ENCODE measurements at places on chromosomes 3 and 15.

DNA sequence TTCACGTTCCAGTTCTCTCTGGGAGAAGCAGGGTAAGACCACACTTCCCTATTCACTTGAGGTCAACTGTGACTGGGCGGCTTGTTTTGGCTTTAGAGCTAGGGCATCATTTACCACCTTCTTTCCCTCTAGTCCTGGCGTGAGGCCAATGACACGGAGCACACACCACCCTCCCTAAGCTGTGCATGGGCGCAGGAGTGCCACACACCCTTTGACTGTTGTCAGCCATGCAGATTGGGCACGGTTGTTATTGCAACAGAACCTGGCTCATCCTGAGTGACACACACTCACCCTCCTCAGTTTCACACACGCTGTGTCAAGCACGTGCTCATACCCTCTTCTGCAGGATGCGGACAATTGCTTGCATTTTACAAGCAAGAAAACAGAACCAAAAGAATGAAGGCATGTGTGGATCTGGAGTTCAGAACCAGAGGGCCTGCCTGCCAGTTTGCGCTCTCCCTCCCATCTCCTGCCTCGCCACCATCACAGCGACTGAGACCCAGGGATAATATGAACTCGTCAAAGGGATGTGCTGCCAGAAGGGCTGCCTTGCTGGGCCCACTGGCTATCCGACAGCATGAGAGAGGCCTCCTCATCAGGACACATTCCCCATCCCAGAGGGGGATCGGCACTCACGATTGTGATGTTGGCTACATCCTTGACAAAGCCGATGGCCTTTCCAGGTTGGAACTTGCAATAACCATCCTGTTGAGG, 17.6 kb downstream of the CTSH start:
- DNase-seq, result no peak

GRCh38 chr15:88835119-88835518, 31.9 kb downstream of the ACAN start:
- DNase-seq, result no peak

- DNase-seq, result no peak
Measured at GRCh38 chr3:8460815-8461456, 40.7 kb upstream of the LMCD1 start.

GRCh38 chr15:59298225-59298853, 74.3 kb downstream of the MYO1E start:
- DNase-seq, result peak; percentile 74

GRCh38 chr15:70025413-70026296, 72.1 kb downstream of the TLE3 start:
- no peak for DNase-seq

GRCh38 chr3:122577409-122578031, at the start of gene PARP15:
Gene PARP15, plus strand, starts transcription at chr3:122577650. Its CDS starts 18 bp downstream, at chr3:122577668.
- peak; percentile 67 for DNase-seq

DNA sequence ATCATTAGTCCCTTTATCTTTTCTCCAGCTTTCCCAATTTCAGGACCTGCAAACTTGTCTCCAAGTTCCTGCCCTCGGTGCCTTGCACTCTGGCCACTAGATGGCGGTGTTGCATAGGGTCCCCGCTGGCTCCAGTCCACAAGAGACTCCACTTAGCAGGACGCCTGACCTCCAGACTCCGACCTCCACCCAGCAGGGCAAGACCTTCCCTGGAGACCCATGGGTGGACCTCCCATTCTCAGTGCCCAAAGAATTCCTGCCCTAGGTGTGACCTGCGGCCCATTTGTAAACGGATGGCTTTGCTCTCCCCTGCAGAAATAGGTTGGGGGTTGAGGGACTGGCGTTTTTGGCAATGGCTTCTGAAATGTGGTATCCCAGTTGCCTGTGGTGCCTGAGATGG, 82.6 kb downstream of the LSM3 start:
- peak; percentile 80 for DNase-seq

GRCh38 chr3:137110392-137110996, 152.7 kb downstream of the IL20RB start:
- peak; percentile 20 for DNase-seq

Data from activated CD4-positive, alpha-beta T cell treated with anti-CD3 and anti-CD28 coated beads, Interleukin-2, Interleukin-6, amounts not matched to agents 100 ng/mL and 50 ng/mL, durations not matched to agents 16 hours and 8 hours (primary cell).